ENCODE measurements at places on chromosomes 1 and 21. TPM values are rescaled to one million over a fixed set of nuclear protein-coding genes. Genes with fewer than 3 reads are reported as not detected.
A peak's percentile ranks its signal among the peaks of the same experiment; 100 is the strongest.

DNA sequence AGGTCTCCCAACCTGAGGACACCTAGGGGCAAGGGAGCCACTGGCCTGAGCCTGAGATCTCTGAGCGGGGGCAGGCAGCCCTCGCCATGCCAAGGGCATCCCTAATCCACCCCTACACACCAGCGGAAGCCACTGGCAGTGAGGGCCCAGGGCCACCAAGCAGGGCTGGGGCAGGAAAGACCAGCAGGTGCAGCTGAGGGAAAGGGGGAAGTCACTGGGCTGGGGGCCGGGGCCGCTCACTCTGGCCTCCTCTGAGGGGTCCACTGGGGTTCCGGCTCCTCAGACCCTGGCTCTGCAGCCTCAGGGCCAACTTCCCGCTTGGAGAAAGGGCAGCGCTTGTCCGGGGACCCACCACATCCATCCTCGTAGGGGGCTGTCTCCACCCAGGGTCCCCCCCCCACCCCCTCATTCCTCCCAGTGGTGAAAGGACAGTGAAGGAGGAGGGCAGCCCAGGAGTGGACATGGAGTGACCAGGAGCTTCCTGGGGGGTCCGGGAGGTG lies 42.5 kb upstream of the ACTRT2 start:
- DNase-seq: no peak

DNA sequence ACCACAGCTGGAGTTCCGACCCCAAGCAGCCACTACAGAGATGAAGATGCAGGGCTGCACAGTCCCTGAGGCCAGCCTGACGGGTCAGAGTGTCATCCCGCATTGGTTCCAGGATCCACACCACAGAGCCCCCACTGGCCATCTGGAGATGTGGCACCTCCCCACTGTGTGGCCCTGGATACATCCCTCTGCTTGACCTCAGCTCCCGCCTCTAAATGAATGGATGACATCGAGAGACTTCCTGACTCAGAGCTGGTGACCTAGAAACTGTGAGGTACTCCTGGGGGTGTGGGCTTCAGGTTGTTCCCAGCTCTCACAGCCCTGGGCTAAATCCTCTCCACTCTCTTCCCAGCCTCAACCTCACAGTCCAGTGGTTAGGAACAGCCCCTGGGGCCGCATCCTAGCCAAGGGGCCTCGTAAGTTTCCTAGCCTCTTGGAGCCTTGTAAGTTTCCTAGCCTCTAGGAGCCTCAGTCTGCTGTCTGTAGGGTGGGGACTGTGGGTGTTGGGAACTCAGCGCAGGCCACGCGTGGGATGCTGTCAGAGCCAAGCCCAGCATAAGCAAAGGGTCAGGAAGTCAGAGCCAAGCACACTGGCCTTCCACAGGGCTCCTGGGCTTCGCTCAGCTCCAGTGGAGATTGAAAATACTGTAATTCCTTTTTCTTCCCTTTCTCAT lies 87.5 kb upstream of the RUNX3 start:
- DNase-seq: no peak

- no peak for DNase-seq
These were observed 15.6 kb downstream of the LRRC8D start for GRCh38 chr1:89836252-89837035.

GRCh38 chr1:232886271-232886670 lies 64.1 kb upstream of the NTPCR start:
- no peak for DNase-seq

DNA sequence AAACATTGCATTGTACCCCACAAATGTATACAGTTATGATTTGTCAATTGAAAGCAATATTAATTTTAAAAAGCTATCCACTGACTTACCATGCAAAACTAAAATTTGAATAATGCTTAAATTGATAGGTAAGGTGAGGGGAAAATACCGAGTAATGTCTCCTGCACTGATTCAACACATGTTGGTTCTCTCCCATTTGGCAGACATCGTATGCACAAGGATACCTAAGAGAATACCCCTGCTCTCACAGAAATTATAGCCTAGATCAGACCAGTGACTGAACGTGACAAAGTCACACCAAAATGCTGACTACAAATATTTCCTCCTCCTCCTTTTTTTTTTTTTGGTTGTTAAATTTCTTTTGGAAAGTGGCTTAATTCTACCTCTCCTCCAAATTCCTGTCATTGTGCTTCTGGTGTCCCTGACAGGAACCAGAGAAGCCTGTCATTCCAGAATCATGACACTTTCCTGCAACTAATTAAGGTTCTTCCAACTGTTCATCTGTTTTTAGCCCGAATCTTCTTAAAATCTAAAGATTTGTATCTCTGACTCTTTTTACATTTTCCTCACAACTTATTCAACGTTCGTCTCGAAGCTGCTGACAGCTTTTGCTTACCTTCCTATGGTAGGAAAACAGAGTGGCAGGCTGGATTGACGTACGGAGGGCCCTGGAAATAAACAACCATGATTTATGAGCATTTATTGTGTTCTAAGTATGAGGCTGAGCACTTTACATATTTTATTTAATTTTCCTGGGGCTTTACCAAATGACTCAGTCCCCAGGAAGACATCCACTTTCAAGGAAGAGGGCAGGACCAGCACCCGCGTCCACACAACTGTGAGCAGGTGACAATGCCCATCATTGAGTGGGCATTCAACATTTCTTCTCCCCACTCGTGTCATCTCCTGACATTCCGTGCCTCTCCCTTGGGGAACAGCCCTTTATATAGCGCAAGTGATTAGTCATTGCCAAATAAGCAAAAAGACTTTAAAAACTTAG lies 57.9 kb upstream of the KCNE2 start:
- DNase-seq: no peak

DNA sequence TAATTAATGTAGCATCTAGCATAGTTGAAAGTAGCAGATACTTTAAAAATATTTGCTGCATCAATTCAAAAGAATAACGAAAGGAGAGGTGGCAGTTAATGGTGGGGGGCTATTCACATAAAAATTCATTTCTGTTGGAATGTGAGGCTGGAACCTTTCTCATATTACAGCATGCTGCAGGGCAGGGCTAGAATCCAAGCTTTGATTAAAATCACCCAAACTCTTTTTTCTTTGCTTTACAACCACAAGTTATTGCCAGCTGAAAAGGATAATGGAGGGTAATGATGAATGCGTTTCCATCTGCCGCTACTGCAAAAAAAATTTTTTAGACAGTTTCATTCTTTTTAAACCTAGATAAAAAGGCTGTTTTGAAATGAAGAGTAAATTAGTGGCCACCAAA lies 9.8 kb downstream of the DISP1 start:
- no peak for DNase-seq

- no peak for DNase-seq
These were observed 420.6 kb upstream of the DEPDC1 start for GRCh38 chr1:68917456-68917855.

DNA sequence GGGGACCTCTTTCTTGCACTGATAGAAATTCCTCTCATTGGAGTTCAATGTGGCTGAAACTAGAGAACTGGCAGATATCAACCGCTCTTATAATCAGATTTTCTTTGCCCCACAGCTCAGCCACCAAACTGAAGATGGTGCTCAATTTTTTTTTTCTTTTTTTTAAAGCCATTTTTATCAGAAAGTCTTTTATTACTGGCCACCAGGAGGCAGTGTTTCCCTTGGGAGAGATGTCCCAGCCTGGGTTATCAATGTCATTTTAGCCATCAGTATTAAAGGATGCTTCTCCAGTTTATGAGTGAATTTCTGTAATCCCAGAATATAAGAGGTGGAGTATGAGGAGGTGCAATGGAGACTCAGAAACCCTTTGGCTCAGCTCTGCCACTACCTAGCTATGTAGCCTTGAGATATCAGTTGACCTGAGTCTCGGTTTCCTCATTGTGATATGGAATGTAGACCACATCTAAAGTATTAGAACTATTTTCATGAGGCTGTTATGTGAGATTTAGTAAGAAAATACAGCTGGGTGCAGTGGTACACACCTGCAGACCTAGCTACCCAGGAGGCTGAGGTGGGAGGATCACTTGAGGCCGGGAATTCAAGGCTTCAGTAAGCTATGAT lies 27.6 kb downstream of the CD244 start:
- peak; percentile 48 for DNase-seq

DNA sequence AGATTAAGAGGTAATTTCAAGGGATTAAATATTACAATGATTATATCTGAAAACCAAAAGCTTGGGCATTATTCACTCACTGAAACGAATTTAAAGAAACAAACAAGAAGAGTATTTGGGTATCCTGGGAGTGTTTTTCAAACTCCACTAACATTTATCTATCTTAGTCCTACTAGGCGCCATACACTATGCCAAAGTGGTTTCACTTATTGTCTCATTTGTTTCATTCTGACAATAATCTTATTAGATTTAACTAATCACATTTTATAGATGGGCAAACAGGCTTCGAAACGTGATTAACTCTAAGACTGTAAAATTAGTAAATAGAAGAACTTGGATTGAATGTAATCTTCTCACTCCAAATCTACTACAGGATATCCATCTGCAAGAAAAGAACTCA lies 25.4 kb downstream of the ASH1L start:
- no peak for DNase-seq

PUM1 gene
- total RNA-seq: 113 TPM

PSMB4 gene
- 641 TPM for total RNA-seq

GRCh38 chr1:192993426-192994085 lies 65.6 kb downstream of the UCHL5 start:
- DNase-seq: no peak

DNA sequence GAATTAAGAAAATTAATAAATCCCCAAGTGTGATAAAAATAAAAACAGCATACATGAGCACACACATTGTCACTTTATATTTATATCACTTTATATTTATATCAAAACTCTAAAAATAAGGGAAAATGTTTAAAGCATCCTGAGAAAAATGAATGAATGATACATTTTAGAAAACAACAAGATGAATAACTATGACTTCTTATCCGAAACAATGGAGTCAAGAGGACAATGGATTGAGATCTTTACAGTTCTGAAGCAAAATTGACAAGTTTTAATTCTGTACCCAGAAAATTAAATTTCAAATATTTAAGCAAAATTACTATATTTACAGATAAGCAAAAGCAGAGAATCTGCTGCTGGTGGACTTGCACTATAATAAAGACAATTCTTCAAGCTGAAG lies 512.6 kb downstream of the MRPL39 start:
- no peak for DNase-seq

- DNase-seq: no peak
These were observed 31.1 kb downstream of the AK4 start for GRCh38 chr1:65179148-65179547.

DNA sequence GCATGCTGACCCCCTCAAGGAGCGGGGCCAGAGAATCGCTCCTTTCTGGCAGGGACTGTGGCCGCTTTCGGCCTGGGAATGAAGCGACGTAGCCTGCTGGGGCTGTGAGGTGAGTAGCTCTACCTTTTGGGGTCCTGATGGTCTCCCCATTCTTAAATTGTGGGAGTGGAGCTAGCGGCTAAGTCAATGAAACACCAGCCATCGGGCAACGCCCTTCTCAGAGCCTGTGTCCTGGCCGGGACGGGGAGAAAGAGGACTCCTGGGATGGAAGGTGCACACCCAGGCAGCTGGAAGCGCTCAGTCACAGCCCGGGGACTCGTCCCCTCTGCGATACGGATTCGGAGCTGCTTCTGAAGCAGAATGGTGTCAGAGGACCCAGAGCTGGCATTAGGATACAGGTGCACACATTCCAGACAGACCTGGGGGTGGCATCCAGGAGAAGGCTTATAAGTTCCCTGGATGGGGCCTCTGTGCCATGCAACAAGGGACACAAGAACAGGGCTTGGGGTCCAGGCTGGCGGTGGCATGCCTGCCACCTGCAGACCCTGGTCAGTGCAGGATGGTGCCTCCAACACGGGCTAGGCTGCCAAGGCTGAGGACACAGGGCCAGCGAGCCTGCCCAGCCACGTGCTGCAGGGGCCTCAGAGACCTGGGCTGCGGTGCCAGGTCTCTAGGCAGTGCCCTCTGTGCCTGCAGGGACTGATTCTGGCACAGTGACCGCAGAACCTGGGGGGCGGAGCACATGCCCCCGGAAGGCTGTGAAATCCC lies 945 bp upstream of the WNT9A start:
- no peak for DNase-seq
